Epithelial cell of proximal tubule (primary cell): ENCODE measurements at places on chromosomes 1 and 21.

DNA sequence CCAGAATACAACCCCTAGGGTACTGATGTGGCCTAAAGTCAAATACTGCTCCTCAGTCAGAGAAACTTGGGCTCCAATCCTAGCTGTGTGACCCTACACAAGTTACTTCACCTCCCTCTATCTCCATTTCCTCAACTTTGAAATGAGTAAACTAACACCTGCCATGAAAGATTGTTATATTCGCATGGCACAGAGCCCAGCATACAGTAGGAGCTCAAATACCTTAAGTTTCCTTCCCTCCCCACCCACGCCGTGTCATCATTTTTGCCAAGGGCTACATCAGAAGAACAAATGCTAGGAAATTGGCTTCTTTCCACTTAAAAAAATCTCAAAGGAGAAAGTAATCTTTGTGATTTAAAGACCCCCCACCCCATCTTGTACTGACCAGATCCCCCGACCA is 22.2 kb upstream of the ZNF362 start:
- DNase-seq = no peak

DNA sequence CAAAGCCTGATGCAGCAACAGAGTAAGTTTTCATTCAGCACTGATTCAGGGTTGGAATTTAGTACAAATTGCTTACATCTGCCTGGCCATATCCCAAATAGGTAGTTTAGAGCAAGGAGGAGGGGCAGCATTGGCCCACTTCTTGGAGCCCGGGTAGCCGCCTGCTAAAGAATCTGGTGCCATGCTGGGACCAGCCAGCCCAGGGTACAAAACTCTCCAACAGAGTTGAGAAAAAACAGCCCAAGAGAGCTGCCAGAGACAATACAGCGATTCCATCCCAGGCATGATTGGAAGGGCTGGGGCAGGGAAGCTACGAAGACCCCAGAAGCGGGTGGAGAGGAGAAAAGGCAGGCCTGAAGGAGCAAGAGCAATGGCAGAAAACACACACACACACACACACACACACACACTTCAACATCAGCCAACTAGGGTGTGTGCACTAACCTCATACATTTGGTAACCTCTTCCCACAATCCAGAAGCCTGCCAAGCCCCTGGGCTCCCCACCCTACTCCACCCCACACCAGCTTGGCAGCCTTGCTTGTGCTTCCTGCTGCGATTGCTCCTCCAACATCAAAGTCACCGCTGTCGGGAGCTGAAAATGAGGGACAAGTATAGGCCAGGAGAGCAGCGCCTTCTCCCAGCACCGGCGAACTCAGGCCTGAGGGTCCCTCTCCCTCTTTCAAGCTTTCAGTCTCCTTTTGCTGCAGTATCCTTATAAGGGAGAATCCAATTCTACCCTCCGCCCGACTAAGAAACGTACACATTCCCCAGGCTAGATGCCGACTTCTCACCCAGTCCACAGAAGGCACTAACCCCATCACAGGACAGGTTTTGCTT is 1.2 kb downstream of the PIK3C2B start:
- DNase-seq = no peak

DNA sequence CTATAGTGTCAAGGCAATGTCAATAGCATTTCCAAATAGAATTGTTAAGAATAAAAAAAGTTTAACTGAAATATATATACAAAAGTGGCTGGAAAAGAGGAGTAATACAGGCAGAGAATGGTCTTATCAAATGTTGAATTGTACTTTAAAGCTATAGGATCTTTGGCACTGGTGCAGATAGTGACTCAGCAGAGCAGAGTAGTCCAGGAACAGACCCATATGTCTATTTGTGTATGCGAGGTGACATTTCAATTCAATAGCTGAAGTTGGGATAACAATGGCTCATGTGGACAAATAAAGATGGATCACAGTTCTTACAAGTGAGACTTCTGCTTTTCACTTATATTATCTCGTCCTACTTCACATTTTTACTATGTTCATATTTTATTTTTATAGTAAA is 543.0 kb upstream of the B3GALT2 start:
- DNase-seq = no peak

- no peak for DNase-seq
Measured at GRCh38 chr1:37250371-37250770, 216.1 kb upstream of the GRIK3 start.

DNA sequence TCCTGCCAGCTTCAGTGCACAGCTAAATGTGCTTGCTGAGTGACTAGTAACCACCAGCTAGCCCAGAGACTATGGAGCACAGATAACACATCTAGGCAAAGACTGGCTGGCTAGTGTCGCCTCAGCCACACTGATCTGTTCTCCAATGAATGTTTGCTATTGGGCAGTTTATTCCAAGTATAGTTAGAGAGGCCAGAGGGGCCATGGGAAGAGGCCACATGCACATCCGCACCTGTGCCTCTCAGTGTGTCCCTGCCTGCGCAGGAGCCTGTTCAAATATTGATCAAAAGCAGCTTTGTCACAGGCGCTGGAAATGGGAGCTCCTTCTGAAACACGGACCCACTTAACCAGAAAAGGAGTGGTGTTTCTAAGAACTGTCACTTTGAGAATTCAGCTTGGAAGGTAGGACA is 51.3 kb upstream of the ATP1A1 start:
- DNase-seq = no peak

DNA sequence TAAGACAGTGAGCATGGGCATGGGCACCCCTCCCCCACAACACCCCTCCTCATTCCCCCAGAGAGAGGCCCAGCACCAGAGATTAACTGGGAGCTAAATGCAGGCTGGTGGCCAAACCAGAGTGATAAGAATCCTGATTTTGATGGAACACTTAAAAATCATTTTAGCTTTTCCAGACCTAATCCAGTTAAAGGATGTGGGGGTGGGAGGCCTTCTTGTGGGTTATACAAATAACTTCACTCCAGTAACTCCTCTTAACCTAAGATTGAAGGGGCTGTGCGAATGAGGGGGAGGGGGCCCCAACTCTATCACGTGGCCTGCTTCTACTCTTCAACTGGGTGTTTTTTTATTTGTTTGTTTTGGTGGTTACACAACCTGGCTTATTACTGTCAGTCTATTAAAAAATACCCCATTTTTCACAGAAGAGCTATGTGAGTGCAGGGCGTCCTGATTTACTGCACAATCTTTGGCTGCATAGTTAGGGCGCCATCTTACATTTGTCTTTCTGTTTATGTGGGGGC is 398.1 kb upstream of the LYPLAL1 start:
- DNase-seq = no peak

DNA sequence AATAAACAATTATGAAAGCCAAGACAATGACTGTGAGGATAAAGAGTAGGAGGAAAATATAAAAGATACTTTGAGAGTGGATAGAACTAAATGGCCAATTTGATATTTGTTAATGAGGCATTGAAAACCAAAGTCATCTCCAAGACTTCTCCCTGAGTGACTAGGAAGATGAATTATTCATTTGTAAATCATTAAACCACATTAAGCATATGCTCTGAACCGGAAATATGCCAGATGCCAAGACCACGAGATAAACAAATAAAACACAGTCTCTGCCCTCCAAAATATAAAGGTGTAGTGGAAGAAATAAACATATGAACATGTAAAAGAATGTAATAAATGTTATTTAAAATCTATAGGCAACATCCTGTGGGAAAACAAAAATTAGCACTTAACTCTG is 78.8 kb downstream of the MRPL39 start:
- DNase-seq = peak; percentile 61

DNA sequence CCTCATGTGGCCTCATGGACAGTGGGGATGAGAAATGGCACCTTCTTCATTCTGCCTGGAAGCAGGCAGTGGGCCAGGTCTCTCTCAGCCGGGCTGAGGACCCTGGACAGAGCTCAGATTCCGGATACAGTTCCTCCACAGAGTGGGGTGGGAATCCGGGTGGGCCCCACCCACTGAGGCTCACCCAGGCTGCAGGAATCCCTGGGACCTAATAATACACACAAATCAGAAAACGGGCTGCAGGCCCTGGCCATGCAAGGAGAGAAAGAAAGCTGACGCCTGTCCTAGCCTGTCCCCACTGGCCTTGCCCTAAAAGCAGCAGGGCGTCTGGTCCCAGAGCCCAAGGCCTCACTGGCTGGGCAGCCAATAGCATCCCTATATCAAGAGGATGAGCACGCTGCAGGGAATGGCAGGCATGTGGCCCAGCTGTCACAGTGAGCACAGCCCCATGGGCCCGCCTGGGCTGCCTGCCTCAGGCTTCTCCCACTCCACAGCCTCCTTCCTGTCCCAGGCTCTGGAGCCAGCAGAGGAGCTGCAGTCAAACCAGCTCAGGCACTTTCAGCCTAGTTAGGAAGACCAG is 25.3 kb downstream of the ACTA1 start:
- DNase-seq = no peak

DNA sequence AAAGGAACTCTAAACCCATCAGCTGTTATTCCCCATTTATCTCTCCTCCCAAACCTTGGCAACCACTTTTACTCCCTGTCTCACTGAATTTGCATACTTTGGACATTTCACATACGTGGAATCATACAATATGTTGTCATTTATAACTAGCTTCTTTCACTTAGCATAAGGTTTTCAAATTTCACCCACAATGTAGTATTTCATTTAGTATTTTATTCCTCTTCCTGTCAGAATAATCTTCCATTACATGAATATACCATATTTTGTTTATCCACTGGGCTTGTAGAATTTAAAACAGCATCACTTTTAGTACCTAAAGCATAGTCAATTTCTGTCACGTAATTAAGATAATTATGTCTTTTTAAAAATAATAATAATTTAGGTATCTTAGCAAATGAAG is 55.5 kb upstream of the POU2F1 start:
- no peak for DNase-seq
